Central memory CD4-positive, alpha-beta T cell (primary cell): ENCODE measurements at places on chromosomes 5 and 9.

DNA sequence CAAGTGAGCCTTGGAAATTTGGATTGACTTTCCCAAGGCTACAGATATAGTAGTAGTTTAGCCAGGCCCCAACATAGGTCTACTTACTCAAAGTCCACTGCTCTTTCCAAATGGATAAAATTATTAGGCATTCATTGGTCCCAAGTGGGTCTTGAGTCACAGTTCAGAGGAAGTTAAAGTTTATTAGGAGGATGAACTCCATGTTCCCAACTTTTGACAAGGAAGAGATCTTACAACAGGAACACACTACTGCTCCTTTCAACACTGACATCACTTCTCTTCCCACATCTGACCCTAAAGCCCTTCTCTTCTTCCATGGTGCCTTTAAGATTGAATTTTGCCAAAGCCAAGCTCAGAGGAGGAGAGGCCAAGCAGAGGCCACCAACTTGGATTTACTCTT, 234.5 kb upstream of the TRIM32 start:
- no peak for DNase-seq

DNA sequence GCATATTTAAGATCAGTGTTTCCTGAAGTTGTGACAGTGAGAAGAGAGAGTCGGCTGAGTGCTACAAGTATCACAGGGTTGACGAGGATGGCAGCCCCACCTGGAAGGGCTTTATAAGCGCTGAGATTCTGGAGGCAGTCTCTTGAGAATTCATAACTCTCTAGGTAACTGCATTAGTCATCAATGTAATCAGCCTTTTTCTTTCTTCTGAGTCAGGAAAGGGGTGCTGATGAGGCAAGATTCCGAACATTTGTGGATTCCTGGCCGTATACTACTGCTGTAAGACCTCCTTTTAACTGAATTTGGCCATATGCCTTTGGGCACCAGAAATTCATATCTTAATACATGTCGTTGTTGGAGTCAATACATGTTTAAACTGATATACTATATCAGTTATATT, 6.6 kb upstream of the RNF20 start:
- no peak for DNase-seq

DNA sequence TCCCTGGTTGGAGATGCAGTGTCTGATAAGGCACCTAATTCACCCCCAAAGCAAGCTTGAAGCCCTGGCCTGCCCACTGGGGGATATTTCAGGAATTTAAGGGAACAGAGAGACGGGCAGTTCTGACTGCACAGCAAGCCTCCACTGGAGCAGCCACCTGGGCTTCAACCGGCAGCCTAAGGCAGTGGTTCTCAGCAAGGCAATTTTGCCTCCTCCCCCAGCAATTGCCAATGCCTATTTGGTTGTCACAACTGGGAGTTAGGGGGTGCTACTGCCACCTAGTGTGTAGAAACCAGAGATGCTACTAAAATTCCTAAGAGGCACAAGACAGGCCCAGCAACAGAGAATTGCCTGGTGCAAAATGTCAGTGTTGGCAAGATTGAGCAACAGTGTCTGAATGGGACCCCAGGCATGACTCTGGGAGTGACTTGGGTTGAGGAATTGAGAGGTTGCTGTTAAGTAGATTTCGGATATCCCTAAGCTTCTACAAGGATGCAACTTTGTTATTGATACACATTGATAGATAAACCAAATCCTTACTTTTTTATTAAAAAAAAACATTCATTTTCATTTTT, 58.7 kb upstream of the CTSL start:
- DNase-seq, result no peak

DNA sequence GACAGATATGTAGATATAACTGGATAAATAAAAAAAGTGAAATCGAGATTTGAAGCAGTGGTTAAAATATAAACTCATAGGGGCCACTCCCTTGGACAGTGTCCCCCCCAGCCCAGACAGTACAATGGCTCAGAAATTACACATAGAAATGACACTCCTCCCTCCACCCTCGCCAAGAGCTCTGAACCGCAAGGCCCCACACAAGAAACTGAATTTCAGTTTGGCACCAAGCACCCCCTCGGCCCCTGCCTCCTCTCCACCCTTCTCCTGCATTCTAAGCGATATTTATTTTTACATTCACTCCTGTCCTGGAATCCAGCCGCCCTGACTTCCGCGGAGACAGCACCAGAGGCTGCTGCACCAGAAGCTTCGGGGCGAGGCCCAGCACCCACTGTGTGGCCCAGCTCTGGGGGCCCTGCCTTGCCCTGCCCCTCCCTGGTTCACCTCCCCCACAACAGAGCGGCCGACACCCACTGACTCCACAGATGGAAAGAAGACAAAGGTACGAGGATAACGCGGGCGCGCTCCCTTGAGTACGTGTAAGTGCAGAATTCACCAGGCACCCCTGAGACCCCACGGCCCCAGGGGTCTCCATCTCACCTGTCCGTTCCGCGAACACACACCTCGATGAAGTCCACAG, 11.0 kb downstream of the STC2 start:
- no peak for DNase-seq

DNA sequence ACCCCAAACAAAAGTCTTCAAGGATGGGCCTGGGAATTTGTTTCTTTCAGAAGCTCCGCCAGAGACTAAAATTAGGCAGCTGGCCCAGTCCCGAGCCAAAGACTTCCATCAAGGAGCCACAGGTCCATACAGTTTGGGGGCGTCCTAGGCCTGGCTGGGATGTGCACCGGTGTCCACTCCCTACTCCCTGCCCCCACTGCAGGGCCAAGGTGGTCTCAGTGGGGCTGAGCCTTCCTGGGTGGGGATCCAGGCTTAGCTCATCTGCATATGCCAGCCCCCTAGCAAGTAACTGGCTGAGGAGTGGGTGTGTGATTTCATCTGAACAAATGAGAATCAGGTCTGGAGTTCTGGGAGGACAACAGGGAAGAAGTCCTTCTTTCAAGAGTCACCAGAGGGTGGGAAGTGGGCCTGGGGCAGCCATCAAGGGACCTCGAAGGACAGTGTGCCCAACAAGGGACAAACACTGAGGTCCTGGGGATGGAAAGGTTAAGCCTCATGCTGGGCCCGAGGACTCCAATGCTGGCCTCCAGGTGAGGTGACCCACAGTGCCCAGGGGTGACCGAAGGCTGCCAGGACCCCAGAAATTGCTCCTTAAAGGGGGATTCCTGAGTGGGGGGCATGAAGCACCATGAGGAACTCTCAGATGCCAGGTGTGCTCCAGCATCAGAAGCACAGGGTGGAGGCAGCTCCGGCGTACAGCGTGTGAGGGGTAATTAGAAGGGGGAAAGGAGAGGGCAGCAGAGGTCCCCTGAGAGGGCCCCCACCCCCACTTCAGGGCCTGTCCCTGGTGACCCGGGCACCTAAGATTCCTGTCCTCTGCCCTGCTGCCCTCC, 91.3 kb downstream of the ZNF354C start:
- no peak for DNase-seq

DNA sequence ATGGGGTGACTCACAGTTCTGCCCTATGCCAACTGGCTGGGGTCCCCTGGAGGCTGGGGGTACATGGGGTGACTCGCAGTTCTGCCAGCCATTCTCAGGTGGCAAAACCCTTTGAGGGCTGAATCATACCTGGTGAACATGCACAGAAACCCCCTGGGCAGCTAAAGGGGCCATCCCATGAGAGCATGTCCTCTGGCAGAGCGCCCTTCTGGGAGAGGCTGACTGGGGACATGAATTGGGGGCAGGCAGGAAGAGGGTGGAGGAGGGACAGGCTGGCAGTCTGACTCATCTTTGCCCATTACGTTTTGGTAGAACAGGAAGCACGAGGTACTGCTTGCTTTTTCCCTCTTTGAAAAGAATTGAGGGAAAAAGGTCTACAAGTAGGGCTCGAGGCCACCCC, 16.7 kb downstream of the TRAF1 start:
- DNase-seq, result no peak

GRCh38 chr9:567128-567746, 274.3 kb upstream of the DMRT1 start:
- DNase-seq, result no peak

DNA sequence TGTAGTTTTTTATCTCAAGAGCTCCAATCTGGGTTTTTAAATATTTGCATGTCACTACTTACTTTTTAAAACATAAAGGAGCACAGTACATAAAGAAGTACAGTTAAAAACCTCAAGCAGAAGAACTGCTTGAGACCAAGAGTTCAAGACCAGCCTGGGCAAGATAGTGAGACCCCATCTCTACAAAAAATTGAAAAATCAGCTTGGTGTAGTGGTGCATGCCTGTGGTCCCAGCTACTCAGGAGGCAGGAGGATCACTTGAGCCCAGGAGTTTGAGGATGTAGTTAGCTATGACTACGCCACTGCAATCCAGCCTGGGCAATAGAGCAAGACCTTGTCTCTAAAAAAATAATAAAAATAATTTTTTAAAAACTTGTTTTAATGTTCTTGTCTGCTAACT, 972.7 kb upstream of the DMAC1 start:
- DNase-seq, result no peak

DNA sequence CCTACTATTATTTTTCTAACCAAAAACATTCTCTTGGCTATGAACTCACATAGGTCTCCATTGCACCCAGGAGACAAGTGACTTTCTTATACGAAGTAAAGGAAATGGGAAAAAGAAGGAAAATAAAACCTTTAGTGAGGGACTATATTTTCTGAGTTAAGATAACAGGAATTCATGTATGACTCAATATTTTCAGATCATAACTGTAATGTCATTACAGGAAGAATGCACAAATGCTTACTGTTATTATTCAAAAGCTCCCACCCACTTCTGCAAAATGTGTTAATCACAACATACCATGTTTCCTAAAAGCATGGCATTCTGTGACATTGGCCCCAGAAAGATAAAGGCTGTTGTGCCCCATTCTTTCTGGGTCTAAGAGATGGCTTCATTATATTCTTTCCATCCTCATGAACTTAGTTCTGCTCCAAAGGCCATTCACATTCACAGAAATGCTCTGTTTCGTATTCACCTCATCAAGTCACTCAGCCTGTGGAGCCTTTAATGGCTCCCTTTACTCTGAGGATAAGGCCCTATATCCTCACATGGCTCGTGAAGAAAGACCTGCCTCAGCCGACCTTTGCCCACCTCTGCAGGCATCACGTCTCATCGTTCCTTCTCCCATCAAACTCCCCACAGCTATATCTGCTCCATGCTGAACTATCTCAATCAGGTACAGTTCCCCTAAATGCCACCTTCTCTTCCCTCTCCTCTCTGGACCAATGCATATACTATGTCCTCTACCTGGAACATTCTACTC, 77.0 kb downstream of the ABCA1 start:
- DNase-seq, result no peak

GRCh38 chr5:66609615-66610014, 13.4 kb downstream of the MAST4 start:
- DNase-seq, result no peak

DNA sequence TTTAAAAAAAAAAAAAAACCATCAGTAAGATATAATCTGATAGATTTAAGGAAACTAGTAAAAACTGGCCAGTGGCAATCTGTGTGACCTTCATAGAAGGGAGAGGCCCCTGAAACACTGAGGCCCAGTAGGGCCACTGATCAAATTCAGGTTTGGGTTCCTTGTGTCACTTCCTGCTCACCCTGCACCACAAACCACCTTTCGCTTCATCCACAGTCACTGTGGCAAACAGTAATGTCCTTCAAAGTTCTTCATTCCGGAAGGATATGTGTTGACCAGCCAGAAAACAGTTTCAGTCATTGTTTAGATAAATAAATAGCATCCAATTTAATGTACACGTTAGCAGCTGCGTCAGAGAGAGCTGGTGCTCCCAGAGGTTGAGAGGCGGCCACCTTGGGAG, 222.1 kb downstream of the CFAP90 start:
- DNase-seq, result no peak

DNA sequence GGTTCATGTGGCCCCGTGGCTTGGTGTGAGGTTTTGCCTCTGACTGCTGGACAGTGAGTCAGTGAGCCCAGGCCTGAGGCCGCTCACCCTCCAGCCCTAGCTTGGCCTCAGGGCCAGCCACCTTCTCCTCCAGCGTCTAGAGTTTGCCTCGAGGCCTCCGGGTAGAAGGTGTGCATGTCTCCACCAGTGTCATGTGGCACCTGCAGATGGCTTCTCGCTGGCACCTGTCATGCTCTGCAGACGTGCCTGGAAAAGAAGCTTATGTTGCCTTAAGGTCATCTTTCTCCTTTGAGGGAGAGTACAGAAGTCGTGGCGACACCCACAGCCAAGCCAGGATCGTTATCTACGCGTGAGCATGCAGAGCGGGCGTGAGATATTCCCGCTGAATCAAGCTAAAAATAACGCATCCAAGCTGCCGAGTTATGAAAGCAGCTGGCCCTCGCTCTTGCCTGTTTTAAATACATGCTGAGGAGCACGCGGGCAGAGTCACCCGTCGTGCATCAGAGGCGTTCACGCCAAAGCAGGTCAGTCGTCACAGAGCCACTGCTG, 79.7 kb upstream of the FCN2 start:
- DNase-seq, result no peak

- DNase-seq, result no peak
Observed at GRCh38 chr9:89042984-89043383, 51.7 kb downstream of the S1PR3 start.

DNA sequence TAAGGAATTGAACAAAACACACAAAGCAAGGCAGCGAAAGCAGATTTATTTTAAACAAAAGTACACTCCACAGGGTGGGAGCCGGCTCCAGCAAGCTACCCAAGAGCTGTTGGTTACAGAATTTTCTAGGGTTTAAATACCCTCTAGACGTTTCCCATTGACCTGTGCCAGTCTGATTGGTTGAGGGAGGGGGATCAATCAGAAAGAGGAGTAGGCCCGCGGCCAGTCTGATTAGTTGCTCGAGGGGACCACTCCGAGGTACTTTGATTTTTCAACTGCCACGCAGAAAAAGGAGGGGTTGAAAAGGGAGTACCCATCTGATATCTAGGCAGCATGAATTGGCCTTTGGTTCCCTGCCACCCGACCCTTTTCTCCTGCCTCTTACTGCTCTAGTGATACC, 998 bp downstream of the SRP19 start:
- DNase-seq, result no peak

GRCh38 chr5:79806741-79807140, 117.1 kb downstream of the CMYA5 start:
- no peak for DNase-seq

- DNase-seq, result no peak
Observed at GRCh38 chr5:153562189-153562588, 71.7 kb downstream of the GRIA1 start.

DNA sequence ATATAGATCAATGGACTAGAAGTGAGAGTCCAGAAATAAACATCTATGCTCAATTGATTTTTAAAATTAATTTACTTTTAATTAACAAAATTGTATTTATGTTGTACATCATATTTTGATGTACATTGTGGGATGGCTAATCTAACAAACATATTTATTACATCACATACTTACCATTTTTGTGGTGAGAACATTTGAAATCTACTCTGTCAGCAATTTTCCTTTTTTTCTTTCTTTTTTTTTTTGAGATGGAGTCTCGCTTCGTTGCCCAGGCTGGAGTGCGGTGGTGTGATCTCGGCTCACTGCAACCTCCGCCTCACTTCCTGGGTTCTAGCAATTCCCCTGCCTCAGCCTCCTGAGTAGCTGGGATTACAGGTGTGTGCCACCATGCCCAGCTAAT, 32.4 kb upstream of the SHB start:
- no peak for DNase-seq

GRCh38 chr9:115133649-115134048, 15.7 kb upstream of the TNC start:
- no peak for DNase-seq
